ENCODE measurements at places on chromosomes 7 and 10.

DNA sequence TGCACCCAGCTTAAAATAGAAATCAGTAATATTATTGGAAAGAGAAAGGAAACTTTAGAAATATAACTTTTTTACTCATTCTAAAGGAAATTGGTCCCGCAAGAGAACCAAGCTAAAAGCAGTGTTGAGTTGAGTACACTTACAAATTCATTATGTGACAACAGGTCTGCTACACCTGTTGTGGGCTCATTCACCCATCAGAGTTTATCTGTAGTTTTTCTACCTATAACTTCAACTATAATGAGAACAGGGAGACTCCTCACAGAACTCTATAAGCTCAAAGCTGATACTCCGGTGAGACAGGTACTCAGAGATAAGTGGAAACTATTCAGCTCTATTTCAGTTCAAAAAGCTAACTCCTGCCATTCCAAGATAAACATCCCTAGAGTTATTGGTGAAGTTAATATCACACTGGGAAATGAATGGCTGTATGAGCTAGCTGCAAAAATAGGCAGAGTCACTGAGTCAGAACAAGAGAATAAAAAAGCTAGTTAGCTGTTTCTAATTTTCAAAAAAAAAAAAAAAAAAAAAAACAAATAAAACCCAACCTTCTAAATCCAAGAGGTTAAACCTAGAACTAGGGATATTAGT lies 121.3 kb downstream of the PPP1R3A start:
- DNase-seq, result peak; percentile 31

DNA sequence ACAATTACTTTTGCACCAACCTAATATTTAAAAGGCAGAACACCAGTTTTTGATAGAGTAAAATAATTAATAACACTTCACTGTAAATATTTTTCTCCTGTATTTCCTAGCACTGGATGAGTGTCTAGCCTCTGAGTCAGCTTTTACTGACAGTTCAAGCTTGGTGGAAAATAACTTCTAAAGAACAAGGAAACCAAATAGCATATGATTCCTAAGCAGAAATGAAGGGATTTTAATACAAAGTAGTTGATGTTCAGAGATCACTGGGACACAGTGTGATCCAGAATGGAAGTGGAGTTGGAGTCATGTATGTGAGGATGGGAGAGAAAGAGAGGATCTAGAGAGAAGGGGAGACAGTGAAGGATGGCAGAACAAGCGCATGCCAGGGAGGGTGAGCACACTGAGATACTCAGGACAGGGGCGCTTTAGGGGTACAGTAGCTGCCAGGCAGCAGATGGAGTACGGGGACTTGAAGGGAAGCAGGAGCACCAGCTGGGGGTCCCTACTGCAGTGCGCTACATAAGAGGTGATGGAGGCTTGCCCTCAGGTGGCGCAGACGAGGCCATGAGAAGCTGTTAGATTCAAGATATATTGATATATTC lies 117.9 kb upstream of the KLF6 start:
- no peak for DNase-seq

GRCh38 chr7:79713276-79713675 lies 259.8 kb upstream of the MAGI2 start:
- no peak for DNase-seq

DNA sequence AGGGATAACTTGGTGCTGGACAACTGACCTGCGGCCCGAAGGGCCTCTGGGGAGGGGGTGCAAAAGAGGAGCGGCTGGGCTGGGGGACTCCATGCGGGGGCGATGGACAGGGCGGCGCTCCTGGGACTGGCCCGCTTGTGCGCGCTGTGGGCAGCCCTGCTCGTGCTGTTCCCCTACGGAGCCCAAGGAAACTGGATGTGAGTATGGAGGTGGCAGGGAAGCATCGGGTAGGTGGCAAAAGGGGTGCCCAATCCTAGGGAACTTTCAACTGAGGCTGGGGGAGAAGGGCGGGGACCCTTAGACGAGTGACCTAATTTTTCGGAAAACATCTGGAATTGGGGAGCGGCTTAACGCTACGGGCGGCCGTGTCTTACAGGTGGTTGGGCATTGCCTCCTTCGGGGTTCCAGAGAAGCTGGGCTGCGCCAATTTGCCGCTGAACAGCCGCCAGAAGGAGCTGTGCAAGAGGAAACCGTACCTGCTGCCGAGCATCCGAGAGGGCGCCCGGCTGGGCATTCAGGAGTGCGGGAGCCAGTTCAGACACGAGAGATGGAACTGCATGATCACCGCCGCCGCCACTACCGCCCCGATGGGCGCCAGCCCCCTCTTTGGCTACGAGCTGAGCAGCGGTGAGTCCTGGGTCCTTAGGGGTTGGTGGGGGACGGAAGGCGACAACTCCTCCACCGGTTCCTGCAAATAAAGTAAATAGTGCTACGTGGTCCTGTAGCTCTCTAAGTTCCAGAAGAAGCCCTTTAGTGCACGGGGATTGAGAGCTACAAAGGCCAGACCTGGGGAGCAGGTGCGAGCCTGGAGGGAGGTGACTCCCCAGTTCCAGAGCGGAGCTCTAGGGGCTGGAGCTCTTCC lies 622 bp downstream of the WNT16 start:
- no peak for DNase-seq

DNA sequence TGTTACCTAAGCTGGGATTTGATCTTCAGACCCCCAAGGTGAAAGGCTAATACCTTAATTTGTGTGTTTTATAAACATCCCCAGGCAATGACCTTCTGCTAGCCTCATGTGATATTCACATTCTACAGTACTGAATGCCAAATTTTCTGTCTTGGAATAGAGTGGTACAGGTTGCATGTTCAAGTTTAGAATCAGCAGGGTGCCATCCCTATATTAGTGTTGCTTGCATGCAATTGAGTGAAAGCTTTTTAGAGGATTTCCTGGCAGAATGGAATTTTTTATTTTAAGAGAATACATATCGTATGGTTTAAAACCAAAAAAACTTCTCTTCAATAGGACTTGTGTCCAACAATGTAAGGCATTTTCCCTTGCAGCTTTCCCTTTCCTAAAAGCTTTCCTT lies 107.3 kb downstream of the LRMDA start:
- DNase-seq, result no peak

- DNase-seq, result no peak
Observed at GRCh38 chr10:3781468-3782145, 3.4 kb downstream of the KLF6 start.
